ENCODE measurements at places on chromosomes 2 and 18. TPM values are rescaled to one million over a fixed set of nuclear protein-coding genes. Genes with fewer than 3 reads are reported as not detected.
A peak's percentile ranks its signal among the peaks of the same experiment; 100 is the strongest.

- H3K27me3 ChIP-seq, result no peaks in the 10 kb centered on the region
- no peak overlapping the region for H3K4me3 ChIP-seq
- H3K36me3 ChIP-seq, result no peaks in the 10 kb centered on the region
These were observed 293.2 kb downstream of the ALK start for GRCh38 chr2:29628108-29628745.

- DNase-seq, result no peak
- no peak overlapping the region for H3K4me3 ChIP-seq
- H3K27me3 ChIP-seq, result no peaks in the 10 kb centered on the region
These were observed 55.0 kb upstream of the MCFD2 start for GRCh38 chr2:46970334-46971288.

- no peak overlapping the region for H3K4me3 ChIP-seq
- no peaks in the 10 kb centered on the region for H3K27me3 ChIP-seq
- H3K27ac ChIP-seq, result peak overlapping the region; percentile 36
These were observed 259.7 kb downstream of the TCF4 start for GRCh38 chr18:55328301-55328700.

DNA sequence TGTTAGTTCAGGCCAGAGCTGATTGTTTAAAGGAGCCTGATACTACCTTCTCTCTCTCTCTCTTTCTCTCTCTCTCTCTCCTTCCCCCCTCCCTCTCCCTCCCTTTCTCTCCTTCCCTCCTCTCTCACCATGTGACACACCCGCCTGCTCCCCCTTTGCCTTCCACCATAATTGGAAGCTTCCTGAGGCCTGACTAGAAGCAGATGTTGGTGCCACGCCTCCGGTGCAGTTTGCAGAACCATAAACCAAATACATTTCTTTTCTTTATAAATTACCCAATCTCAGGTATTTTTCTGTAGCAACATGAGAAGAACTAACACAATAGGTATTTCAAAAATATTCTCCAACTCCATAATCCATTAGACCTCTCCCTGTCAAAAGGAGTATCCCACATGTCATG lies 62.4 kb downstream of the ANKRD62 start:
- no peak for DNase-seq
- H3K27me3 ChIP-seq, result no peaks in the 10 kb centered on the region
- no peaks in the 10 kb centered on the region for H3K36me3 ChIP-seq
- H3K27ac ChIP-seq, result no peak overlapping the region
- no peak overlapping the region for H3K4me3 ChIP-seq

DNA sequence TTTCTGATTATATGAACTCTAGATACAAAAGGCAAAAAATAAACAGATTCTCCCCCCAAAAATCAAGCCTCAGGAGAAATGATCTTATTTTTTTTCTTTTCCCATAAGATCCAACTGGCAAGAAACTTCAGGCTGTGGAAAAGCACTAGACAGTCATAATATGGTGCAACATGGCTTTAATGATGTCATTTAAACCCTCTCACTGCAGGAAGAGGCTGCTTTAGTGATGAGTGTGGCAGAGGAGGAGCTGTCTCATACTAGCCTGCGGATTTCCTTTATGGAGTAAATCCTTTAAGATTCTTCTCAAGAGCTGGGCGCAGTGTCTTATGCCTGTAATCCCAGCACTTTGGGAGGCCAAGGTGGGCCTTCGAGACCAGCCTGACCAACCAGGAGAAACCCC lies 83.3 kb upstream of the CD28 start:
- H3K4me1 ChIP-seq, result peaks cover 4% of the 10 kb centered on the region
- H3K27ac ChIP-seq, result no peak overlapping the region
- DNase-seq, result no peak
- H3K27me3 ChIP-seq, result no peaks in the 10 kb centered on the region

MOCOS gene
- 1.4 TPM for total RNA-seq

Data from esophagus muscularis mucosa (tissue), 4 donors.